ENCODE measurements at places on chromosomes 11 and 22.

- no peak for DNase-seq
These were observed 733.5 kb upstream of the CCDC90B start for GRCh38 chr11:84019571-84020194.

- no peak for DNase-seq
These were observed 2.6 kb upstream of the VWCE start for GRCh38 chr11:61297746-61298145.

DNA sequence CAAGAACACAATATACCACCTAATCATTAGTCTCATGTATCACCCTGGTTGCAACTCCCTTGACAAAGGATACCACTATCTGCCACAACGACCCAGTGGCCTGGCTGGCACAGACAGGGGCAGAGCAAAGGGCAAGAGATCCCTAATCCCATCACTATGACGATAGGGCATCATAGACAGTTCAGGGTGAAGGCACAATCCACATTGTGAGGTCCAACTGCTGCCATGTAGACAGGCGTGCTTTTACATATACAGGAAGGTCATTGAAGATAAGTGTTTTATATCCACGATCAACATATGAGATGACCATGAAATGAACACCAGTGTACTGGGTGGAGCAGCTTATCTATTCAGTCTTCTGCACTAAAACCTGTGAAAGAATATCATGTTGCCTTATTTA lies 94.6 kb downstream of the IGLL1 start:
- DNase-seq, result no peak

- no peak for DNase-seq
These were observed 102.8 kb downstream of the EXT2 start for GRCh38 chr11:44198146-44198724.
